ENCODE measurements at places on chromosomes 7 and 10. TPM values are rescaled to one million over a fixed set of nuclear protein-coding genes. Genes with fewer than 3 reads are reported as not detected.

DNA sequence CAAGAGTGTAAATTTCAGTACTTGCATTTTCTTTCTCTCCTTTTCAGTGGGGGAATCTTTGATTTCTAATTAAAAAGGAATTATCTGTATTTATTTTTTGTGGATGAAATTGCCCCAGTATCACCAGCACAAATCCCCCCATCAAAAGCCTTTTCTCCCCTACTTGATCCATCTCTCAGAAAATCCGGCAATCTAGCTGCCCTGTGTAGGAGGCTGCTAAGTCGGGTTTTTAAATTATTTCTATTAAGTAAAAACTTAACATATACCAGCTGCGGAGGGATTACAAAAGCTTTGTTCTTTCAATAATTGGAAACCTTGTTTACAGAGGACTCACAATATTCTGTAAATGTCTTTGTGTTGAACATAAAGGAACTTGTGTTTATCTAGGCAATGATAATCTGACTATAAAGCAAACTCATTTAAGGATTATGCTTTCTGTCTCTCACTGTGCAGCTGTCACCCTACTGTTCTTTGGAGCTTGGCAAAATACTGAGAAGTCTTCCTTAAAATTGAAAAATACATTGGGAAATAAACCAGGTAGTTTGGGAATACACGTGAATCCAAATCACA is 177.4 kb upstream of the PRR15 start:
- no peaks in the 10 kb centered on the region for H3K27me3 ChIP-seq
- no peak overlapping the region for H3K4me3 ChIP-seq
- H3K4me1 ChIP-seq, result no peaks in the 10 kb centered on the region

DNA sequence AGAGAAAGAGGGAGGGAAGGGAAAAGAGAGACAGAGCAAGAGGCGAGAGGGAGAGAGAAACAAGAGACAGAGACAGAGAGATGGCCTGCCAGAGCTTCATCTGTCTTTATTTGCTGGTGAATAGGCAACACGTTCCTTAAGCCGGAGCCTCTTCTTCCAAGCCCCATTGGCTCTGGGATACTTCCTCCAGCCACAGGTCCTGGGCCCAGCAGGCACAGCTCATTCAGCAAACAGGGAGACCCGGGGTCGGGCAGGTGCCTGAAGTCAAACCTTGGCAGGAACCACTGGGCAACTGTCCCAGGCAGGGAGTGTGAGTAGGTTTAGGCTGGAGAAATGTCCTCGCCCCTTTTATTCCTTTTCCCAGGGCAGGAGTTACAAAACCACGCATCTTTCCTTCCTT is 68.2 kb downstream of the MYL10 start:
- H3K4me1 ChIP-seq, result no peaks in the 10 kb centered on the region
- no peak overlapping the region for H3K4me3 ChIP-seq
- no peaks in the 10 kb centered on the region for H3K27me3 ChIP-seq
- H3K27ac ChIP-seq, result no peak overlapping the region

- H3K27me3 ChIP-seq, result no peaks in the 10 kb centered on the region
- H3K4me3 ChIP-seq, result no peak overlapping the region
- no peaks in the 10 kb centered on the region for H3K4me1 ChIP-seq
- no peaks in the 10 kb centered on the region for H3K36me3 ChIP-seq
- peak; percentile 56 for DNase-seq
- no peak overlapping the region for H3K27ac ChIP-seq
Measured at GRCh38 chr10:71271662-71272055, 47.4 kb upstream of the SLC29A3 start.

DNA sequence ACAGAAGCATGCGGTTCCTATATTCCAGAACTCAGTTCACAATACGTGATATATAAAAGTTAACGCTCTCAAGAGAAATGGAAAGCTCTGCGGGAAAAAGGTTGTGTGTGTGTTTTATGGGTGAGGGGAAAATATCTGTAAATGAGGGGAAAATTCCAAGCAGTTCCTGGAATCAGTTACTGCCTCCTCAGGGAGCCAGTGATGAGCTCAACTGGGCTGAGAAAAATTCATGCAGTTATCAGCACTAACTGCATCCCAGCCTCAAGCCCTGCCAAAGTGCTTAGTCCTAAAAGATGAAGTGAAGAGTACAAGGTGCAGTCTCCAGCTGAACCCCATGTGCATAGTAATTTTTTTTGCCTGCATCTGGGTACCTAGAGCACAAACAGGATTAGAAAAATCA is 191.9 kb downstream of the CDK14 start:
- no peaks in the 10 kb centered on the region for H3K27me3 ChIP-seq
- H3K4me3 ChIP-seq, result no peak overlapping the region
- no peaks in the 10 kb centered on the region for H3K4me1 ChIP-seq
- H3K36me3 ChIP-seq, result no peaks in the 10 kb centered on the region
- no peak for DNase-seq

DNA sequence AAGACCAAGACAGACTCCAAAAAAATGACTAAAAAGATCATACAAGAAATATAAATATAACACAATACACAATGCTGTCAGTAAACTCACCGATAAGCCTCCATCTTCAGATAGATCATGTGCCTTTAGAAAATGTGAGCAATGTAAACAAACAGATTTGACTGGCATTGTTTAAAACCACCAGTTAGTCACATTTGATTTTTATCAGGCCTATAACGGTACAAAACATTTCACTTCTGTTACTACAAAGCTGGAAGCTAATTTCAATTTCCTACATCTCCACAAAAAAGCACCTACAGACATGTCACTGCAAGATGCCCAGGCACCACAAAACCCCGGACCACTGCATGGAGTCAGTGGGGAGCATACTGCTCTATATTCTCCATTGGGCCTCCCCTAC is 18.9 kb downstream of the SGMS1 start:
- no peak for DNase-seq
- H3K27ac ChIP-seq, result peak overlapping the region; percentile 26
- H3K36me3 ChIP-seq, result no peaks in the 10 kb centered on the region
- H3K27me3 ChIP-seq, result no peaks in the 10 kb centered on the region
- H3K4me3 ChIP-seq, result no peak overlapping the region
- no peaks in the 10 kb centered on the region for H3K4me1 ChIP-seq

- H3K4me1 ChIP-seq, result no peaks in the 10 kb centered on the region
- peaks cover 66% of the 10 kb centered on the region for H3K27me3 ChIP-seq
- H3K4me3 ChIP-seq, result no peak overlapping the region
- no peak for DNase-seq
Measured at GRCh38 chr10:101237982-101238731, 8.9 kb upstream of the LBX1 start.

- H3K36me3 ChIP-seq, result no peaks in the 10 kb centered on the region
- H3K27ac ChIP-seq, result no peak overlapping the region
- no peak overlapping the region for H3K4me3 ChIP-seq
- no peak for DNase-seq
- no peaks in the 10 kb centered on the region for H3K27me3 ChIP-seq
Measured at GRCh38 chr7:140898786-140899536, 25.8 kb downstream of the BRAF start.

DNA sequence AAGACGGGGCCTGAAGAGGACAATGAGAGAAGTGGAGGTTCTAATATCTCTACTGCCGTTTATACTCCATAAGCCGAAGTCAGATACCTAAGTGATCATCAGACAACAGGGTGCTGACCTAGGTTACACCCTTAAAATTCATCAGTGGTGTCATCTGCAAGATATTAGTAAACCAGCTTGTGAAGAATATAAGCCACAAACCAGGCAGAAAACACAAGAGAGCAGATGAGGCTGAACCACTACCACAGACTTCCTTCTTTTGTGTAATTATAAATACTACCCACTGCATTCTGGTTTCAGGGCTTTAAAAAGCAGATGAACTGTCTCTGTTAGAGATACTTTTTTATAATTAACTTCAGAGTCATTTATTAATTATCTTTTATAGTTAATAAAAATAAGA is 69.0 kb upstream of the LRRC17 start:
- no peaks in the 10 kb centered on the region for H3K4me1 ChIP-seq
- H3K4me3 ChIP-seq, result no peak overlapping the region
- no peak overlapping the region for H3K27ac ChIP-seq
- H3K27me3 ChIP-seq, result no peaks in the 10 kb centered on the region
- DNase-seq, result no peak

Gene THSD7A
- total RNA-seq, result 24.3 TPM

Gene HTR5A
- total RNA-seq, result not detected

Gene SLK
- 45.5 TPM for total RNA-seq

Gene PLAC9
- total RNA-seq, result 31.4 TPM

Gene LRRC61
- 17.1 TPM for total RNA-seq

Data from kidney (tissue), 22 donors.